ENCODE measurements at places on chromosomes 1 and 21.

DNA sequence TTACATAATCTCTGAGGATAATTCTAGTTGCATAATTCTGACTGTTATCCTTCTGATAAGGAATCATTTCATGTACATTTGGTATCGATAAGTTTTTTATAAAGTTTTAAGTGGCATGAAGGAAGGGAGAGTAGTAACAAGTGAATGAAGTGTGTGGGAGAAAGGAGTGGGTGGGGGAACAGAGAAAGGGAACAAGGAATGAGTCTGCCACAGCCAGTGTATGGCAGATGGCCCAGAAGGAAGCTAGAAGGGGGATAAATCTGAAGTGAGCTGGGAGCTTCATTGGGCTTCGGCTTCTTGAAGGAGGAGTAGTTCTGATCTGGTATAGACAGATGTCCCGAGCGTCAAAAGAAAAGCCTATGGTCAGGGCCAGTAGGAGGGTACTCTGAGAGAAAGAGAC is 18.6 kb downstream of the ZBTB40 start:
- no peak for DNase-seq

DNA sequence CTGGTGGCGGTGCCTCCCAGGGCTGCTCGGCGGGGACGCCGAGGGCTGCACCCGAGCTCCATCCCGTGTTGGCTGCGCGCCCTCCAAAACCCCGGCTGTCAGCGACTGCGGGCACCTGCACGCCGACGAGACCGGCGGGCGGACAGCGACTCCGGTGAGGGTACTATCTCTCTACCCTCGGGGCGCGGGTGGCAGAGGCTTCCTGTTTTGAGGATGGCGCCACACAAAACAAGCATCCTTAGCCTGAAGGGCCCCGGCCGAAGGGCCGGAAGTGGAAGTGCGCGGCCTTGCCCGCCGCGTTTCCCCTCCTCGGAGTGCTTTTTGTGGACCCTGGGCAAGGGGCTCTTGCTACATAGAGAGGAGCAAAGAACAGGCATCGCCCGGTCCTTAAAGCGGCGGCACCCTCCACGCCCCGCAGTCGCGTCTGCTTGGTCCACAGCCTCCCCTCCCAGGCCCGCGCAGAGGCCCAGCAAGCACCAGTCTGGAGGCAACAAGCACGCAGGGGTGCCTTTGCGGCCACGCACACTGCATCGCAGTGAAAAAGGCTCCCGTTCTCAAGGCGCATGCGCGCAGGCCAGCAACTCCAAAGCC is 561 bp upstream of the COQ8A start:
- DNase-seq = no peak

DNA sequence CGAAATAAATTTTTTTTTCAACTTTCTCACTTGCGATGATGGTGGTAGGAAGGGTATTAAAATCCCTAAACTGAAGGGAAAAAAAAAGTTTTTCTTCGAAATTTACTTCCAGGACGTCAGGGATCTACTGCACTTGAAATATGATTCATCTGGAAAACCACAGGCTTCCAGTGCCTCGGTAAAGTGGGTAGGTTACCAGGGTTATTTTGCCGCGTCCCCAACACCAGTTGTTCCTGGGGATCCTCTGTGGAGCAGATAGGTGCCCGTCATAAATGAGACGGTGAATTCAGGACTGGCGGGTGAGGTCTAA is 773 bp downstream of the RABIF start:
- no peak for DNase-seq

GRCh38 chr1:160171354-160171753 is 19.0 kb upstream of the CASQ1 start:
- no peak for DNase-seq

GRCh38 chr1:182652933-182653332 is 31.5 kb downstream of the RGS8 start:
- DNase-seq = peak; percentile 18

DNA sequence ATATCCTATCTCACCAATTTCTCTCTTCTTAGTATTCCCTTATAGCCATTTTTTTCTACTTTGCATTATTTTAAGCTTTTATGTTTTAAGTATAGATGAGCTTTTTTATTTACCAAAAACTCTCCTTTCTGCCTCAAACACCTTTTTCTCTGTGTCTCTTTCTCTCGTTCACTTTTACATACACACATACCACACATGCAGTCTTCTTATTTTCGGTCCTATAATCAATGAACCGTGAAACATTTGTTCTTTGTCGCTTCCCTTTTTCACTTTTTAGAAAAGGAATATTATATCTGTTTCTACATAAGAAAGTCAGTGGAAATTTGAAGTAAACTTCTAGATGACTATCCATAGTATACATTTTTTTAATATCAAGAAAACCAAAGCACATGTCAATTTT is 183.2 kb downstream of the MRPL39 start:
- DNase-seq = no peak

GRCh38 chr1:8690253-8690525 is 127.3 kb downstream of the RERE start:
- DNase-seq = no peak

DNA sequence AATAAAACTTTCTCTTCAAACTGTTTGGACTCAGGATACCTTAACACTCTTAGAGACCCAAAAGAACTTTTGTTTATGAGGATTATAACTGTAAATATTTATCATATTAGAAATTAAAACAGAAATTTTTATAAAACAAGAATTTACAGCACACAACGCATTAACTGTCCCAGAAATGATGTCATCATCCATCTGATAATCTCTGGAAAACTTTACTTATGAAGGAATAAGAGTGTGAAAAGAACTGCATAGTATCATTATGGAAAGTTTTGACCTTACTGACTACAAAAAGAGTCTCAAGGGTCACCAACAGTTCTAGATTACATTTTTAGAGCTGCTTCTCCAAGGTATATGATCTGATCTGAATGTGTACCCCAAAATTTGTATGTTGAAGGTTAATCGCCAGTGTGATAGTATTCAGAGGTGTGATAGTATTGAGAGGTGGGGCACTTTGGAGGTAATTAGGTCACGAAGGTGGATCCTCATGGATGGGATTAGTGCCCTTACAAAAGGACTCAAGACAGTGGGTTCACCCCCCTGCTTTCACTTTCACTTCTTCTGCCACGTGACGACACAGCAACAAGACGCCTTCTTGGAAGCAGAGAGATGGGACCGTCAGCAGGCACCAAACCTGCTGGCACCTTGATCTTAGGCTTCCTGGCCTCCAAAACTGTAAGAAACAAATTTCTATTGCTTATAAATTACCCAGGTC is 95.7 kb upstream of the NR5A2 start:
- peak; percentile 84 for DNase-seq

DNA sequence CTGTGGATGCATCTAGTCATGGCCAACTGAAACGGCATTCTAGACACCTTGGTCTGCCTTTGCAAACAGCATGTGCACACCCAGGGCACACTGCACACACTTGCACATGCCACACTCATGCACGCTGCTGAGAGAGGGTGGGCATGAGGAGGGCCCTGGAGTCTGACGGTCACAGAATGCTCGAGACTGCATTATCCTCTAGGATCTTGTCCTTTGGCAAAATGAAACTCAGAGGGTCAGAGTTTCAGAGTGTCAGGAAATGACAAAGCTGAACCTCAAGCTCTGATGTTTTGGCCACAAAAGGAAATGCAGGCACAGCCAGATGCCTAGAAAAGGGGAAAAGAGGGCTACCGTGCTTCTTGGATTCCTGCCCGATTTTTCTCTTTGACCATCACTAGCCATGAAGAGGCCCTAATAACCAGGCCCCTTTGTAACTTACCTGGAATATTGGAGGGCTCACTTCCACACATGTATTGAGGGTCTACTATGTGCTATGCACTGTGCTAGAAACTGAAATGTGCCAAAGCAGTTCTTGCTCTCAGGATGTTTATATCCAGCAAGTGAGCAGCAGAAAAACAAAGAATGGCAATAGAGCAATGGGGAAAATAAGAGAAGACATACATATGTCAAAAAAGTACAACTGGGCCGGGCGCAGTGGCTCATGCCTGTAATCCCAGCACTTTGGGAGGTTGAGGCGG is 65.4 kb downstream of the TOMM20 start:
- DNase-seq = peak; percentile 75

- no peak for DNase-seq
Observed at GRCh38 chr1:117051224-117052064, 8.7 kb upstream of the TTF2 start.

DNA sequence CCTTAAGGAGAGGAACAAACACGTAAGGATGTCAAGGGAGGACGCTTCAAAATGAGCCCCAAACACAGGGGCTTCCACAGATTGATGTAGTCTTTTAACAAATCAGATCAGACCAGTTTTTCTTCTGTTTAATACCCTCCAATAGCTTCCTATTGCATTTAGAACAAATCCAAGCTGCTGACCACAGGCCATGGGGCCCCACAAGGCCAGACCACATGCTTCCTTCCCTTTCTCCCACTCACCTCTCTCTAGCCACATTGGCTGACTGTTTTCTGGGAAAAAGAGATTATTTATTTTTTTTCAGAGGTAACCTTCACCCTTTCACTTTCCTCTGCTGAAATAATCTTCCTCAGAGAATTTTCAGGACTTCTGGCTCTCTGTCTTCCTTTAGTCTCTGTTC is 380.6 kb downstream of the SIPA1L2 start:
- peak; percentile 12 for DNase-seq

GRCh38 chr1:11938722-11939526 is 4.4 kb downstream of the PLOD1 start:
- DNase-seq = no peak

GRCh38 chr1:22416555-22417454 is 34.8 kb upstream of the ZBTB40 start:
- DNase-seq = peak; percentile 74

DNA sequence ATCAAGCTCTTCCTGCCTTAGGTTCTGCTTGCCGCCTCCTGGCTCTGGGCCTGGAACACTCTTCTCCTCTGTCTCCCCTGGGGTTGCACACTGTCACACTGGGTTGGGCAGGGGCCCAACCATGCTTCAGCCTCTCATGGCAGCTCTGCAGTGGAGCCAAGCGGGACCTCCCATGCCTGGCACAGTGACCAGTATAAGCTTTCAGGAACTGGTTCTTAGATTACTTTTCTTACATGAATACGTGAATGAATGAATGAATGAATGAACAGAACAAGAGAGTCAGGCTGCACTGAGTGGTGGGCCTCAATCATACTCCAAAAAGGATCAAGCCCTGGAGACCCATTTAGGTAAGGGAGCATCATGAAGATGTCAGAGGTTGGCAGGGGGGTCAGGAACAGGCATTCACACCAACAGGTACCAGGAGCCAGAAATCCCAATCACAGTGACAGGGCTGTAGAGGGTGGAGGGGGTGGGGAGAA is 30.8 kb upstream of the TMEM125 start:
- DNase-seq = no peak

DNA sequence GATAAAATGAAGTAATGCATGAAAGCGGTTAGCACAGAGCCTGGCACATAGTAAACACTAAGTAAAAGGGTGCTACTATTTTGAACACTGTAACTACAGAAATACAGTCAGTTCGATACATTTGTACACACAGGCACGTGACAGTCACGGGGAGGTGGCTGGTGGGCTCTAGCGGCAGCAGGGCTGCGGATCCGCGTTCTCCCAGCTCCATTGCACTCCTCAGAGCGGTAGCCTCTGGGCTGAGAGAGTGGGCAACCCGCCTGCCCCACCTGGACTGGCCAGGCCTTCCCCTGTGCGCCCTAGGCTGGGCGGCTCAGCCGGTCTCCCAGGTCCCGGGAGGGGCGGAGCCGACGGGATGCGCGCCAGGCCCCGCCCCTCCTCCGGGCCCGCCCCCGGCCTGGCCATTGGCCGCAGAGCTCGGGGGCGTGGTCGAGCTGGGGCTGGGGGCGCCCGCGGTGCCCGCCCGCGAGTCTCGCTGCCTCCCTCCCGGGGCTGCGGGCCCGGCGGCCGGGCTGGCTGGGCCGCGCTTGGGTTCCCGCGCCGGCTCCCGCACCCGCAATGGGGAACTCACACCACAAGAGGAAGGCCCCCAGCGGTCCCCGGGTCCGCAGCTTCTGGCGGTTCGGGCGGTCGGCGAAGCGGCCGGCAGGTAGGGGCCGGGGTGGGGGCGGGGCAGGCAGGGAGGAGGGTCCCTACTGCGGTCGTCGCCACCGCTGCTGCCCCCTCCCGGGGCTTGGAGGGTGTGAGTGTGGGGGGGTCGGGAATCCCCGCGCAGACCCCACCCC is 51.2 kb upstream of the SYNC start:
- peak; percentile 60 for DNase-seq

DNA sequence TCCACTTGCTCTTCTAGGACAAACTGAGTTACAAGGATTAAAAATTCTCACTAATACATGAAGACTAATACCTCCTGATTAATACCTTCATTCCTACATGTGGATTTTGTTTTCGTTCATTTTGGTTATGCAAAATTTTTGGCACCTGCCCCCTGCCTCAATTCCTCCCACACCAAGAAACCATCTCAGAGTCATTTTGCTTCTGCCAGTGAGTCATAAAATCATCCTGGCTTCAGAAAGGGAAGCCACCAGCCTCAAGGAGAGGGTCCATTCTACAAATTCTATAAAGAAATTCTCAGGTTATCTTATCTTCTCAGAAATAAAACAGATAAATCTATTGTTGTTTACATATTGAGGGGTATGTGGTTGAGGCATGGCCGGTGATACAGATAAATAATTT is 103.2 kb upstream of the COA6 start:
- no peak for DNase-seq

DNA sequence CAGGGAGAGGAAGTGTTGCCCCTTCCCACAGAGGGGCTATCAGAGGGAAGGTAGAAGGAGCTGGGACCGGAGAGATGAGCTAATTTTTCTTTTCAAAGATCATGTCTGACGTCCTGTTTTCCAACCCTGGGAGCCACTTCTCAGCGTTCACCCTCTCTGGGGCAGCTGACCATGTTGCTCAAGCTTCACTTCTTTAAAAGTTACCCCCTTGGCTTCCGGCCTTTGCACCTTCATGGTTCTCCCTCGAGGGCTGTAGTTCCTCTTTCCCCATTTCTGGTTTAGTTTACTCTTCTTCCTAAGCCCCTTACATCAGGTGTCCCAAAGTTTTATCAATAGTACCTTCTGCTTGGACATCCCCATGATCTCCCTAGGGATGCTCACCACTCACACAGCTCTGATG is 23.8 kb upstream of the CSF1 start:
- peak; percentile 90 for DNase-seq

DNA sequence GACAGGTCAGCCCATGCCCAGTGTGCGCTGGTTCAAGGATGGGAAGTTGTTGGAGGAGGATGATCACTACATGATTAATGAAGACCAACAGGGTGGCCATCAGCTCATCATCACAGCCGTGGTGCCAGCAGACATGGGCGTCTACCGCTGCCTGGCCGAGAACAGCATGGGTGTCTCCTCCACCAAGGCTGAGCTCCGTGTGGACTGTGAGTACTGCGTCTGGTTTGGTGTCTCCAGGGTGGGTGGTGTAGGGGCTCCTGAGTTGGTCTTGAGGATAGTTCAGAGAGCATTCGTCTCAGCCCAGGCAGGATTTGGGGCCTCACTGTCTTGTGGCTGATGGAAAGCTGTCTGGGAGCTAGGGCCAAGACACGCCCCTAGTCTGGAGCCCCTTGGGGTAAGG is 83.2 kb downstream of the TRIM11 start:
- DNase-seq = no peak

- DNase-seq = no peak
Observed at GRCh38 chr1:178684542-178685000, 40.5 kb upstream of the RALGPS2 start.

- no peak for DNase-seq
Observed at GRCh38 chr1:234139966-234140365, 233.3 kb upstream of the COA6 start.
